Heart left ventricle (tissue), 16 donors: ENCODE measurements at places on chromosomes 13 and 19.
A peak's percentile ranks its signal among the peaks of the same experiment; 100 is the strongest.

DNA sequence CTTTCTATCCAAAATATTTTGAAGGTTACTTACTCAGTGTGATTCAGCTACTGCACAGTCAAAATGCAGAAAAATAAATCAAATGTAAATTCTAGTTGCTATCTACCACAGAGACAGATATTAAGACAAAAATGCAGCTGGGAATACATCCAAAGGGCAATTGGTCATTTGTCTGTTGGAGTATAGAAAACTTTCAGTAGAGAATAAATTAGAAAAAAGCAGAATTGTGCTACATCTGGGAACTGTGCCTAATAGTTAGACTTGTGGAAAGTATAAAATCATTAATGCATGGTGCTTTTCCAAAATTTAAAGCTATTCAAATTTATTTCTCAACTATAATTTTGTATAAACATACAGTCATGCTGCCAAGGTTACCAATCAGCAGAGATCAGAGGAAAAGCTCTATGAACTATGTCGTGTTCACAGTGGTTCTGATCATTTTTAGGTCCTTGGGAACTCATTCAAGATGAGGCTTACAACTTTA lies 1635.8 kb downstream of the PCDH9 start:
- DNase-seq: no peak

GRCh38 chr13:101979825-101980224 lies 422.0 kb downstream of the FGF14 start:
- no peak for DNase-seq

- no peak for DNase-seq
Observed at GRCh38 chr13:67013709-67014108, 216.4 kb downstream of the PCDH9 start.

DNA sequence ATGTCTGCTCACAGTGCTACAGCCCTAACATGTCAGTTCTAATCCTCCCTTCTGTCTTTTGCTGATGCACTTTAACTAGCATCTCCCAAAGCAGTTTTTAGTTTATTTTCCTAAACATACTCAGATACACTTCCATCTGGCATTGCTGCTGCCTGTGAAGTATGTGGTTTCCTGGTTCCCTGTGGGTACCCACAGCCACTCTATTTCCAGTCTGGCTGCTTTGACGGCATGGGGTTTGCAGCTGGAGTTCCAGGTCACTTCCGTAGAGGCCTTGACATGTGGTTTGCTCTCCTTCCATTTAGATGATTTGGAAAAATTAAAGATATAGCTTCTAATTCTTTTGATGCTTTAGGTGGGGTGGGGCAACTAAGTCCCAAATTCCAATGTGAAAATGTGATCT lies 375.5 kb downstream of the PCDH20 start:
- no peak for DNase-seq

DNA sequence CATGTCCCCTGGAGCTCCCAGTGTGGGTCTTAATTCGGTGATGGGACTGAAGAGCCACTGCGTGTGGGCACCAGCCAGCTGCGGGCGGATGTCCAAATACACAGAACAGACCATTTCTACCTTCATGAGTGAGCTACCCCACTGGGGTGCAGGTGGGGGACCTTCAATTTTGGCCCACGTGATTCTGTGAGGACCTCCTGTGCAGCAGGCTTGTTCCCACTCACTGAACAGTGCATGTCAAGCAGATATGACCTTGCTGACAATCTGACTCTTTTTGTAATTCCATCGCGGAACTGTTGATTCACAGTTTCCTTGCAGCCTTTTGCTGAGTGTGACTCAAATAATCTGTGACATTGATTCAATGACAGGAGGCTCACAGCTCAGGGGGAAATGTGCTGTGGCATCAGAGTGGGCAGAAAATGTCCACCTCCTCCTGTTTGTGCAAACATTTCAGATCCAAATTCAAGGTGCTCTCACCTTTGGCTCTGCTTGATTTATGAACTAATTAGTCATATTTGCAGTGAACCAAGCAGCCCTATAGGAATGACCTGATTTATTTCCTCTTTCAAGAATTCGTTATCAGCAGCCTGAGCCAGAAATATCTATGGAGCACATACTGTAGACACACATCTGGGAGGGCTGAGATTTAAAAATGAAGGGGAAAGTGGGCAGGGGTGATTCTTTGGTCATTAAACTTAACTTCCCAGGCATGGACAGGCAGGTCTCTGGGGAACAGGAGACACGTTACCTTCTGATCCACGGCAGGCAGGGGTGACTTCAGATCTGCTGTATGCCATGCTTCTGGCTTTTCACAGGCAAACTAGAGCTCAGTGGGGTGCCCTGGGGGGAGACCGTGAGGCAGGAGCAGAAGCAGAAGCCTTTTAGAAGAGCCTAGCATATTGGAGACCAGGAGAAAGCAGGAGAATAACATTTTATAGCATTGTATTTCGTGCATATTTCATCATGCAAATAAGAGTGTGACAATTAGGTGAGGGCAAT lies 170.0 kb upstream of the KL start:
- DNase-seq: no peak

DNA sequence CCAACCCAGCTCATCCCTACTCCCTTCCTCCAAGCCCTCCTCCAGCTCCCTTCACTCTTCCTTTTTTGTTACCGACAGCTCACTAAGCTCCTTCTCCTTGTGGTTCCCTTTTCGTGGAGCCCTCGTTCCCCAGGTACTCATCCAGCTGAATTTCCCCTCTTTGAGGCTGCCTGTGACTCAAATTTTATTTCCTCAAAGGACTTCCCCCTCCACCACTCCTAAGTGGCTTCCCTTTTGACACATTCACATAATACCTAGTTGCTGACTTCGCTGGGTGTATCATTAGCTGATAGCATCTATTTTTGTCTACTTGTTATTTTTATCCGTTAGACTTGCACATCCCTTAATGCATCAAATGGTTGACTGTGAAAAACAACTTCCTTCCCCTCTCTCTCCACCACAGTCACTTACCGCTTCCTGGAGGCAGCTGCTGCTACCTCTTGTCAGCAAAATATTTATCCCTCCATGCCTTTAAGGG lies 14.5 kb downstream of the FFAR2 start:
- no peak for DNase-seq

DNA sequence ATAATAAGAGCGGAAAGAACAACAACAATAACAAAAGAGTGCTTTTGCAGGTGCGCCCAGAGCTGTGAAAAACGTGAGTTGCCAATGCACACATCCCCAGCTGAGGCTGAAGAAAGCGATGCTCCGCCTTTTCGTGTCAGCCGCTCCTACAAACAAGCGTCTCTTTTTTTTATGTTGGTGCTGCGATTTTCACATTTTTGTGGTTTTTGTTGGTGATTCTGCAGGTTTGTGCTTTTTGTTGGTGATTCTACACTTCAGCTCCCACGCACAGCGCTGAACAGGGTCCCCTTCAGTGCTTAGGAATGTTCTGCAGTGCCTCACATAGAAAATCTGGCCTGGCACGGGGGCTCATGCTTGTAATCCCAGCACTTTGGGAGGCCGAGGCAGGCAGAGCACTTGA lies 7.3 kb upstream of the SBK3 start:
- no peak for DNase-seq

- DNase-seq: no peak
Observed at GRCh38 chr13:25977216-25977615, 74.6 kb downstream of the SHISA2 start.

GRCh38 chr13:36555151-36555986 lies 118.5 kb upstream of the SERTM1 start:
- DNase-seq: no peak

- no peak for DNase-seq
Observed at GRCh38 chr19:39941615-39942365, 7.4 kb upstream of the FCGBP start.

DNA sequence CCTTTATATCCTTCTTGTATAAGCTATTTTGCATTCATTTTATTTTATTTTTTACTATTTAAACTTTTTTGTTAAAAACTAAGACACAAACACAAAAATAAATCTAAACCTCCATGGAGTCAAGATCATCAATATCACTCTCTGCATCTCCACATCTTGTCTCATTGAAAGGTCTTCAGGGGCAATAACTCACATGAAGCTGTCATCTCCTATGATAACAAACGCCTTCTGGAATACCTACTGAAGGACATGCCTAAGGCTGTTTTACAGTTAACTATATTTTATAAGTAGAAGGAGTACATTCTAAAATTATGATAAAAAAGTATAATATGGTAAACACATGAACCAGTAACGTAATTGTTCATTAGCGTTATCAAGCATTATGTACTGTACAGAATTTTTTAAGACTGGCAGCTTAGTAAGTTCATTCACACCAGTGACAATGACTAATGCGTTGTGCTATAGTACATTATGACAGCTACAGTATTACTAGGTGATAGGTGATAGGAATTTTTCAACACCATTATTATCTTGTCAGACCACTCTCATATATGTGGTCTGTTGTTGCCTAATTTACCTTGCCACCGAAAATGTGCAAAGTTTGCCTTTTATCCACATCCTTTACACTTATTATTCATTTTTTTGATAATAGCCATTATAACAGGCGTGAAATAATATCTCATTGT lies 390.7 kb upstream of the SLITRK1 start:
- DNase-seq: no peak

DNA sequence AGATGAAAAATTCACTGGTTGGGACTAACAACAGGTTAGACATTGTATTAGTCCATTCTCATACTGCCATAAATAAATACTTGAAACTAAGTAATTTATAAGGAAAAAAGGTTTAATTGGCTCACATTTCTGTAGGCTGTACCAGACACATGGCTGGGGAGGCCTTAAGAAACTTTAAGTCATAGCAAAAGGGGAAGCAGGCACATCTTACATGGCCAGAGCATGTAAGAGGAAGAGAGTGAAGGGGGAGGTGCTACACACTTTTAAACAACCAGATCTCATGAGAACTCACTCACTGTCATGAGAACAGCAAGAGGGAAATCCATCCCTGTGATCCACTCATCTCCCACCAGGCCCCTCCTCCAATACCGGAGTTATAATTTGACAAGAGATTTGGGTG lies 125.9 kb downstream of the SUCLA2 start:
- DNase-seq: no peak

- DNase-seq: no peak
Observed at GRCh38 chr13:73532582-73532981, 473.8 kb downstream of the KLF5 start.

GRCh38 chr13:21435687-21436151 lies 23.4 kb downstream of the ZDHHC20 start:
- peak; percentile 68 for DNase-seq

DNA sequence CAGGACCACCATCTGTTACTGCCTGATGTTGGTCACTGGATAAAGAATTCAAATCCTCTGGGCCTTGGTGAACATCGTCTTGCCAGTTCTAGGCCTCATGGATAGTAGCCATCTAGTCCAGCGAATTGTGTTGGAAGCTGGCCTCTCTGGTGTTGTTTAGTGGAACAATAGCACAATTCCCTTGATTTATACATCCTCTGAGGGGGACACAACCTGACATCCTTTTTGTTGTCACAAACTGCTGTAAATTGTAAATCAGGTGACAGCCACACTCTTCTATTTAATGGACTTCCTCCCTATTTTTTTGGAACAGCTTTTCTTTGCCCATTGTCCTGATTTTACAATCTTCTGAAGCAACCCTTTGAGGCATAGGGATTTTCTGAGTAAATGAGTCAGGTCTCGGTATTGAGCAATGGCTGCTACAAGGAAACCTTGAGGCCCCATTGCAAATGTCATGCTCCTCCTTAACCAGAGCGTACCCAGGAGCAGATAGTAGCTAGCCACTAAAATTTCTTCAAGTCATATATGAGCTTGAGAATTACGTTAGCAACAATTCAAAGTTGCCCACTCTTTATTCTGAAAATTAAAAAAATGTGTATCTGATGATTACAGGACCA lies 263.3 kb downstream of the COG6 start:
- DNase-seq: no peak

- DNase-seq: no peak
Observed at GRCh38 chr13:109760402-109760801, 26.0 kb downstream of the IRS2 start.

GRCh38 chr19:42089191-42089750 lies 13.3 kb downstream of the ZNF574 start:
- no peak for DNase-seq

GRCh38 chr19:33189453-33189852 lies 4.7 kb upstream of the LRP3 start:
- no peak for DNase-seq

GRCh38 chr19:13506471-13506820 lies at the start of gene CACNA1A:
Gene CACNA1A, minus strand, starts transcription at chr19:13506479. Its CDS starts 255 bp downstream, at chr19:13506224.
- no peak for DNase-seq

DNA sequence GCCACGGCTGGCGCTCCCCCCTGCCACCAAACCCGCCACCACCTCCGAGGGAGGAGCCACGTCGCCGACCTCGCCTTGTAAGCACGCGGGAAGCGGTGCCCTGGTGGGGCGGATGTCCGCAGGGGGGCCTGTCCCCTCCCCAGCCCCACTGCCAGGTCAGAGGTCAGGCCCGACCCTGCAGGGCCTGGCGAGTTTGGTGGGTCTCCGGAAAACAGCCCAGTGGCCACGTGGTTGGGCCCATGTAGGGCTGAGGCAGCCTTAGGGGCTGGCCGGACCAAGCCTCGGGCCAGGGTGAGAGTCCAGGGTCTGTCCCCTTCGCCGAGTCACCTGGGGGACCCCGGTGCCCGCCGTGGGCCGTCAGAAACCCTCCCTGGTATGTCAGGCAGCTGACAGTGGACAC lies 26.5 kb downstream of the SMIM24 start:
- DNase-seq: no peak

GRCh38 chr19:28943651-28944050 lies 269.3 kb downstream of the UQCRFS1 start:
- DNase-seq: no peak

- peak; percentile 92 for DNase-seq
Observed at GRCh38 chr19:9945319-9945966, 9.1 kb upstream of the OLFM2 start.

GRCh38 chr19:36577271-36577996 lies 4.3 kb upstream of the ZNF529 start:
- no peak for DNase-seq

DNA sequence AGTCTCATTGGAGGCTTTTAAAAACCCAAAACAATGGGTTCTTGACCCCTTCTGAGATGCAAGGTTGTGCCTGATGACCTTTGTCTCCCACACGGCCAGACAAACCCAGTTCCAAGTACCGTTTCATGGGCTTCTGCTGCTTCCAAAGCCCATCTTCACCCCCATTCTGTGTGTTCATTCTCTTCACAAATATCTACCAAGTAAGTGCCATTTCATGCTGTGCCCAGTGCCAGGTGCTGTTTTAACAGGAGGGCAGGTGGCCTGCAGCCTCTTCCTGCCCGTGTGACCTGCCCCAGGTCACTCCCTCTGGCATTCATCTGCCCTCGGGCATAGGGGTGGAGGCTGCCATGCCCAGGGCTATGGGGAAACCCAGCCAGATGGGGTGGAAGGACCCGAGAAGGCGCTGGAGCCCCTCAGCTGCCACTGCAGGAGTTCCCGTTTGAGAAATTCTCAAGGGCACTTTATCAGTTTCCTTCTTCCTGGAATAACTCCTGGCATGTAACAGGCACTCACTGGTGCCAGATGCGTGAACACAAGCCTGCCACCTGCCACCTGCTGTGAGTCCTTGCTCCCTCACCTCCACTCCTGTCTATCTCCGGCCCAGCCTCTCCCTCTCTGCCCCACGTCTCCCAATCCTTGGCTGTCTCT lies 12.5 kb downstream of the CAPN12 start:
- DNase-seq: peak; percentile 26
